Fibroblast of lung (primary cell): ENCODE measurements at places on chromosomes 1 and 21. TPM values are rescaled to one million over a fixed set of nuclear protein-coding genes. Genes with fewer than 3 reads are reported as not detected.

- H3K4me3 ChIP-seq: no peak overlapping the region
- H3K36me3 ChIP-seq: no peaks in the 10 kb centered on the region
- no peak overlapping the region for H3K27ac ChIP-seq
- H3K27me3 ChIP-seq: peaks cover 51% of the 10 kb centered on the region
- H3K4me1 ChIP-seq: peaks cover 2% of the 10 kb centered on the region
Observed at GRCh38 chr1:212952641-212952976, 2.3 kb downstream of the VASH2 start.

DNA sequence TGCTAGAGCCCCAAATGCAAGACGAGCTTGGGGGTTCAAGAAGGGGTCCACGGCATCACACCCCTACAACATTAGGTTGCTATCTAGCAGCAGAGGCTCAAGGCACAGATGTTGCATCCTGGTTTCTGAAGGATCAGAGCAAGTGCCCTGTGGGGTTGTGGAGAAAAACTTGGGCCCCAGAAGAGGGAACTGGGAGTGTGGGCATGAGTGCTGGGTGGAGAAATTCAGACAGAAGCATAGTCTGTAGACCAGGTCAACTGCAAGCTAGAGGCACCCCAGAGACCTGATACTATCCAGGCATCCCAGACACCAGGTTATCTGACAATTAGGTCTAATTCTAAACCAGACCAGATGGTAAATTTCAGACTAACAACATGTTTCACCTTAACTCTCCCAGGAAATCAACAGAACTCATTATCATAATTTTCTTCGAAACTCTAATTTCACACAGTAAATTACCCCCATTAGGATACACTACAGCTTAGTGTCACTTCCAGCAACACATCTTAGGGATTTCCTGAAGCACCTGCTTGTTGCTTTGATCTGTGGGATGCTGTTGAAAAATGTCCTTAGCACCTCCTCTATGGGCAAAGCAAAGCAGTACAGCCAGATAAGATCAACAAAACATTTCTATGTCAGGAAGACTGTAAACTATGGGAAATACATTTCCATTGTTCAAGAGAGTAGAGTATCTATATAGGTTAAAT is 179.3 kb downstream of the VAV3 start:
- H3K27ac ChIP-seq: no peak overlapping the region
- H3K4me1 ChIP-seq: no peaks in the 10 kb centered on the region
- H3K36me3 ChIP-seq: no peaks in the 10 kb centered on the region
- no peaks in the 10 kb centered on the region for H3K27me3 ChIP-seq

- no peaks in the 10 kb centered on the region for H3K27me3 ChIP-seq
- peak; percentile 50 for DNase-seq
- H3K27ac ChIP-seq: peak overlapping the region; percentile 14
- H3K4me3 ChIP-seq: no peak overlapping the region
- peaks cover 12% of the 10 kb centered on the region for H3K4me1 ChIP-seq
Observed at GRCh38 chr1:172827301-172827700, 168.4 kb downstream of the FASLG start.

GRCh38 chr1:165742194-165742593 is 26.5 kb downstream of the TMCO1 start:
- H3K27me3 ChIP-seq: no peaks in the 10 kb centered on the region
- H3K36me3 ChIP-seq: peaks cover 3% of the 10 kb centered on the region
- H3K27ac ChIP-seq: no peak overlapping the region
- no peaks in the 10 kb centered on the region for H3K4me1 ChIP-seq

The ROR1 gene
- polyA plus RNA-seq: 14.5 and 23.6 TPM in 2 replicates

The CD53 gene
- polyA plus RNA-seq: 0.06 TPM in 1 of 2 replicates, not detected in the other
